ENCODE measurements at places on chromosomes 2 and 18. TPM values are rescaled to one million over a fixed set of nuclear protein-coding genes. Genes with fewer than 3 reads are reported as not detected.

DNA sequence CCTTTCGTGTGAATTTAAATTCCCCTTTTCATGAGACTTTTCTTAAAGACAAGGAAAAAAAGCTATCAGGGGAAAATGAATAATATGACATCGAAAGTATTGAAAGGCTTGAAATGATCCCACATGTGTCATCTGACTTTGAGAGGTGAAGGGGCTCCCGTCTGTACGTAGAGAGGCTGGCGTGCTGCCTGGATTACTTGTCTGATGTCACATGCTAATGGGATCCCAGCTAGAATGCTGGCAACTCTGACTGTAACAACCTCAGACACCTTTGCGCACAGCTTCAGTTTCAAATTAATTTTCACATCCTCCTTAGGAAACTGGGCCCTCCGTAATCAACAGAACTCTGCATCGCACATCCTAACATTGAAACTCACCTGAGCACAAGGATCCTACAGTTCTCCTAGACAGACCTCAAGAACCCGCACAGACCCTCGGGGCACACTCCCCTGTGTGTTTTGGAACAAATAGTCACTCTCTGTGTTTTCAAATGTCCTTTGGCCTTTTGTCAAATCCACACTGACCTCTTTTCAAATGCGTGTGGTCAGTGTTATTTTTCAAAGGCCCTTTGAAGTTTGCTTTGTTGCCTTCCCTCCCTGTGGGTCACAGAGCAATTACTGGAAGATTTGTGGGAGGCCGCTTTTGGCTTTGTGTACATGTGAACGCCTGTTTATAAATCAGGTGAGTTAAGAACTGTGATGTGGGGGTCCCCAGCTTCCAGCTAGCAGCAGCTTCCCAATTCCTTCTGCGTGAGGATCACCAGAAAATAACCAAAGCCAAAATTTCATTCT lies 65.9 kb downstream of the IL1R2 start:
- no peak for DNase-seq

DNA sequence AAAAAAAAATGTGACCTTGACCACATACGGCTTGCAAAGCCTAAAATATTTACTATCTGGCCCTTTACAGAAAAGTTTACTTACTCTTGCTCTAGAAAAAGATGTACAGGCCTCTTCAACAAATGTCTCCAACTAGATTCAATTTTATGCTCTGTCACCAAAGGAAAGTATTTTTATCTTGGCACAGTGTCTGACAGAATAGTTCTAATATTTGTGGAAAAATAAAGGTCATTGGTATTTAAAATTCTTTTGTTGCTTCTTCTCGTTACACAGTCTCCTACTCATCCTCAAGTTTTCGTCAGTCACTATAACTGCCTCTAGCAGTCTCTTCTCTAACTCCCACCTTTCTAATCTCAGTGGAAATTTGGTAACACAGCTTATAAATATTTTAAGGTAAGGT lies 1.4 kb downstream of the RBKS start:
- no peak for DNase-seq

The MGAT4A gene
- total RNA-seq = 8.0 TPM

DNA sequence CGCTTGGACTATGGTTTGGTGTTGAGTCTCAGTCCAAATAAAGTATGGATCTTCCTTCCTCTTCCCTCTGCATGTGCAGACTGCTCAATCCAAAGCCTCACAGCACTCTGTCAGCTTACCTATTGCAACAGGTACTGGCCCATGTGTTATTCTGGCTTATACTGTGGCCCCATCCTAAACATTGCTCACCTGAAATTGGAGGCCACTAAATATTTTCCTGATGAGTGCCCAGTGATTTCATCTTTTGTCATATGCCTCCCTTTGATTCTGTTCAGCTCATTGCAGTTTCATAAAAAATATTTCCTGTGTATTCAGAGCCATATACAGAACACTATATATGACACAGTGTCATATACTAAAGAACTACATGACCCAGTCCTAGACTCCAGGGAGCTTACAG lies 86.3 kb upstream of the FAM136A start:
- no peak for DNase-seq

DNA sequence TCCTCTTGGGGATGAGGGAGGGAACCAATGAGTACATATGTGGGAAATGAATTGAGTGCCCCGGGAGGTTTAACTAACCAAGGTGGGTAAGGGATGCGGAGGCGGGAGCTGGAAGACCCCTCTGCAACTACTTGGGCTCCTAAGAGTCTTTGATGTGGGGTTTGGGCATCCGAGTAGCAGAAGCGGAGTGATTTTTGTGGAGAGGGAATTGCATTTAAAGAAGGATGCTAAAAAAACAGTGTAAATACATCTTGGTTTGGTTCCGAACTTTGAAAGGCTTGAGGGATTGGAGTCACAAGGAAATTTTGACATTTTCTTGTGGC lies 215.7 kb downstream of the MCFD2 start:
- DNase-seq = no peak

The EIF2AK3 gene
- total RNA-seq = 6.5 TPM

DNA sequence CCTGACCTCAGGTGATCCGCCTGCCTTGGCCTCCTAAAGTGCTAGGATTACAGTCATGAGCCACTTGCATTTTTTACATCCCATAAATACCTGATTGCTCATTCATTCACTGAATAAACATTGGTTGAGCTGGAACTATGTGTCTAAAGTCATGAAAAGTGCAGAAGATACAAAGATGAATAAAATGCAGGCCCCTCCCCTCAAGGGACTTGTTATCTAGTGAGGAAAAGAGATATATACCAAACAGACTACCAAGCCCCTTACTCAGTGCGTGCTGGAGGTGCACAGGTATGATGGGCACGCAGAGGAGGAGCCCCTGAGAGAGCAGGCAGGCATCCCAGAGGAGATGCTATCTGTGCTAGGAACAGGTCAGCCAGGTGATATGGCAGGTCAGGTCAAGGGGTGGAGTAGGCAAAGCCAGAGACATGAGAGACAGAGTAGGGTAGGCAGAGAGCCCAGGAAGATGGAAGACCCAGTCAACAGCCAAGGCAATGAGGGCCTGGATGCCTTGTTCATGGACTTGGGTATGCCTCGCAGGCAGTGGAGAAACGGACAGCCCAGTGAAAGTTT lies 7.7 kb downstream of the FHL2 start:
- DNase-seq = no peak

DNA sequence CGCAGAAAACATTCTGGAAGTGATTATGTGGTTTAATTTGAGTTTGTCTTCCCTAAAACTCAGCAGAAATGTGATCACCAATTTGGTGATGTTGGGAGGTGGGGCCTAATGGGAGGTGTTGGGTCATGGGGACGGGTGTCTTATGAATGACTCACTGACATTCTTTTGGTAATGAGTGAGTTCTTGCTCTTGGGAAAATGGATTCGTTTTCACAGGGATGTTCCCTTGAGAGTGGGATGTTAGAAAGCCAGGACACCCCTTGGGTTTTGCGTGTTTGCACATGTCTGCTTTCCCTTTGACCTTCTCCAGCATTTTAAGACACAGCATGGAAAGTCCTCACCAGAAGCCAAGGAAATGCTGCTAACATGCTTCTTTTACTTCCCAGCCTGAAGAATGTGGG lies 321.5 kb upstream of the NT5C1B start:
- DNase-seq = no peak

Data from ascending aorta (tissue), 2 donors.